AG08395 (cell line): ENCODE measurements at places on chromosomes 7 and 10.

- DNase-seq: peak; percentile 65
Measured at GRCh38 chr10:10677479-10677878, 340.2 kb upstream of the CELF2 start.

DNA sequence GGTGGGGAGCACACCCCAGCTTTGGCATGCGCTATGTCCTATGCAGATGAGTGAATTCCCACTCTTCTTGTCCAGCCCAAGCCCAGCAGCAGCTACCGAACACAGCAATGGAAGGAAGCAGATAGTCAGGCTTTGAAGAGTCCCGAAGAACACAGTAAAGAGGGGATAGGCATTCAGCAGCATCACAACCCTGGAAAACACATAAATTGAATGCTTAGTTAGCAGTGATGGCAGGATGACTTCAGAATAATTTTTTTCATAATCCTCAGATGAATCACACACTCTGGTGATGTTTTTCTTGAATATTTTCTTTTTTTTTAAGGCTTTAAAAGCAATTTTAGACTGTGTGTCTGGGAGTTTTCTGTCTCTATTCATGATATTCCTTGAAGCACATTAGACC lies 95.8 kb downstream of the CFAP58 start:
- peak; percentile 47 for DNase-seq

- no peak for DNase-seq
Measured at GRCh38 chr10:76969366-76969948, 668.2 kb downstream of the KCNMA1 start.

- peak; percentile 44 for DNase-seq
Measured at GRCh38 chr7:46558482-46559193, 637.6 kb upstream of the IGFBP3 start.

- DNase-seq: no peak
Measured at GRCh38 chr7:139092090-139092796, 17.3 kb downstream of the ZC3HAV1 start.

DNA sequence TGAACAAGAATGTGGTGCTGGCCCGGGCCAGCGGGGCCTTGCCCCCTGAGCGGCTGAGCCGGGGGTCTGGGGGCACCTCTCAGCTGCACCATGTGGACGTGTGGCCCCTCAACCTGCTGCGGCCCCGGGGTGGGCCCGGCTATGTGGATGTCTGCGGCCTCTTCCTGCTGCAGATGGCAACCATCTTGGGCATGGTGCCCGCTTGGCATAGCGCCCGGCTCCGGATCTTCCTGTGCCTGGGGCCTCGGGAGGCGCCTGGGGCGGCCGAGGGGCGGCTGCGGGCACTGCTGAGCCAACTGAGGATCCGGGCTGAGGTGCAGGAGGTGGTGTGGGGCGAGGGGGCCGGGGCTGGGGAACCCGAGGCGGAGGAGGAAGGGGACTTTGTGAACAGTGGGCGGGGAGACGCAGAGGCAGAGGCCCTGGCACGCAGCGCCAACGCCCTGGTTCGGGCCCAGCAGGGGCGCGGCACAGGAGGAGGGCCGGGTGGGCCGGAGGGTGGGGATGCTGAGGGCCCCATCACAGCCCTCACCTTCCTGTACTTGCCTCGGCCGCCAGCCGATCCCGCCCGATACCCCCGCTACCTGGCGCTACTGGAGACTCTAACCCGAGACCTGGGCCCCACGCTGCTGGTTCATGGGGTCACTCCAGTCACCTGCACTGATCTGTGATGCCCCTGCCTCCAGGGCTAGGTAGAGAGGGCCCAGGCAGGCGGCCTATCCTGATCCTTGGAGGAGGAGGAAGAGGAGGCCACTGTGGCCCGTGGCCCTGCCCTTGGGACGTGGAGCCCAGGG lies 1.1 kb upstream of the TRIP6 start:
- DNase-seq: peak; percentile 70

DNA sequence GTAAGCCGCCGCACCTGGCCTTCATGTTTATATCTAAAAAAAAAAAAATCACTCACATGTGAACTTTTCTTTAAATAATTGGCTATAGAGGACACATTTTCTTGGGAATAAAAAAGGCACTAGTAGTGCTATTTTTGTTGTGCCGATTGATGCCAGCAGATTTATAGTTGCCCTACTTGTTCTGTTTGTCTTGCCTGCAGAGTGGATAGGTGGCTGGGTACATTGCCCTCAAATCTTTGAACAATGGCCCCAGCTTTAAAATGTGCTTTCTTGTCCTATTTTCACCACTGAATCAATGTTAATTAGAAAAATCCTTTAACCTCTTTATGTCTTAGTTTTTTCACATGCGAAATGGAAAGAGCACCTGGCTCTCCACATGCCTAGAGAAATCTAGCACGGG lies 30.1 kb upstream of the ZNRF2 start:
- DNase-seq: no peak

GRCh38 chr7:108263425-108263824 lies 133.3 kb upstream of the LAMB4 start:
- DNase-seq: no peak

DNA sequence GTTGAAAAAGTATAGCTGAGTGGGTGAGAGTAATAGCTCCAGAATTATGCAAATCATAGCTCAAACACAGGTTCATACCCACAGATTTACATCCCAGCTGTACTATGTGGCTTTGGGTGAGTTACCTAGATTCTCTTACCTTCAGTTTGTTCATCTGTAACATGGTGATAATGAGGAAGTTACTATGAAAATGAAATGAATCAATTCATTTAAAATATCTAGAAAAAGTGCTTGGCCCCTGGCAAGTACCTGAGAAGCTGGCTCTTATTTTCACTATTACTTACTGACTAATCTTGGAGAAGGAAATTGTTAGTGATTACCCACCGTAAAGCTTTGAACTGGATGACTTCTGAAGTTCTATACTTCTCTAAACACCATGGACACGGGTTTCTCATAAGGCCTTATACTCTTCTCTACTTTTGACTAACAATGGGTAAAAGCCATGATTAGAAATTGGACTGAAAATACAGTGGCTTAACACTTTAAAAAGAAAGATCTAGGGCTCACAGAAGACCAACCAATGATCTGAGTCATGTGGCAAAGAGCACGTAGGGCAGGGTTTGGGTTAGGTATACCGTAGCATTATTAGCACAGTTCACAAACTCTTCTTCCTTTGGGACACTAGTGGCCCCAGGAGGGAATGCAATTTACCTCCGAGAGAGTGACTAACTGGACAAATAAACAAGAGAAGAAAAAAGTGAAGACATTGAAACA lies 149.2 kb downstream of the PLPP4 start:
- DNase-seq: no peak

GRCh38 chr7:18555120-18555519 lies 59.6 kb downstream of the HDAC9 start:
- DNase-seq: peak; percentile 9

- no peak for DNase-seq
Measured at GRCh38 chr7:155209478-155210319, 88.0 kb upstream of the INSIG1 start.

DNA sequence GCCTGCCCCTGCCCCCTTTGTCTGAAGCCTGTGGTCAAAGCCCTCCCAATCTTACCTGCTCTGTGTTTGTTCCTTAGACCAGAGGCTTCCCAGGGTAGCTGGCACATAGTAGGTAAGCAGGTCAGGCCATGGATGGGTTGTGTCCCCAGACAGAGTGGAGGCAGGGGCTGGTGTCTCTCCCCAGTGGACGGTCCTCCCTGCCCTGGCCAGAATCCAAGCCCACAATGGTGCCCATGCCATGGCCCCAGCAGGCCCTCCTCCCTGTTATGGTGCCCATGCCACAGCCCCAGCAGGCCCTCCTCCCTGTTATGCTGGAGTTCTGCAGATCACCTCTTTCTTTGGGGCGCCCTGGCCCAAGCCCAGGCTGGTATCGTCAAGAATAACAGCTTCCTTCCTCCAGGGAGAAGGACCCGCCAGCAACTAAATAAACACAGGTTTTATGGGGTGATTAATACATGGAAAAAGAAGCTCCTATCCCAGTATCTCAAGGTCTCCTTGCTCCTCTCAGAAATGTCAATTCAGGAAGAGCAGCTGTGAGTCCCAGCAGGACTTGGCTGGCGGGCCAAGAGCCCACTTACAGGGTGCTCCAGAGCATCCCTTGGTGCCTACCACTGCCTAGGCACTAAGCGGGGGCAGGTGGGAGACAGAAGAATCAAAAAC lies 82.0 kb downstream of the NEURL1 start:
- DNase-seq: no peak

GRCh38 chr7:94907811-94908322 lies 473 bp downstream of the PPP1R9A start:
- DNase-seq: peak; percentile 11

DNA sequence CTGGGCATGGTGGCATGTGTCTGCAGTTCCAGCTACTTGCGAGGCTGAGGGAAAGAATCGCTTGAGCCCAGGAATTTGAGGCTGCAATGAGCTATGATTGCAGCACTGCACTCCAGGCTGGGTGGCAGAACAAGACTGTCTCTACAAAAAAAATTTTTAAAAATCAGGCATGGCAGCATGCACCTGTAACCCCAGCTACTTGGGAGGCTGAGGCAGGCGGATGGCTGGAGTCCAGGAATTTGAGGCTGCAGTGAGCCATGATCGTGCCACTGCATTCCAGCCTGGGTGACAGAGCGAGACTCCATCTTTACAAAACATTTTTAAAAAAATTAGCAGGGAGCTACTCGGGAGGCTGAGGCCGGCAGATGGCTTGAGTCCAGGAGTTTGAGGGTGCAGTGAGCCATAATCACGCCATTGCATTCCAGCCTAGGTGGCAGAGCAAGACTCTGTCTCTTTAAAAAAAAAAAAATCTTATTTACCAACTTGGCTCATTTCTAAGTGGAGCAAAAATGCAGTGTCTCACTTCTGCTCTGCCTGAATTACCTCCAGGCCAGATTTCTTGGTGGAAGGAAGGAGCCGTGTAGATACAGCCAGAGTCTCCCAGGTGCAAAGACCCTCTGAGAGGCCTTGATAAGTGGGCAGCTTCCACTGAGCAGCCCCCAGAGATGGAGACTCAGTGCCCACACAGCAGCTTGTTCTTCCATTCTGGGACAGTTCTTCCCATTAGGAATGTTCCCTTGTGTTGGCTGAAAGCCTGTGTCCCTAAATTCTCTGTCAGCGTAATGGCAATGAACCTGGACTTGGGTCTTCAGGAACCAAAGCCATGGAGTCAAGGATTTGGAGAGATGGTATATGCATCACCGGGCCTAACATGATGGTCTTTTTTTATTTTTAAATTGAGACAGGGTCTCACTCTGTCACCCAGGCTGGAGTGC lies 30.0 kb downstream of the GTF2IRD1 start:
- DNase-seq: peak; percentile 29

GRCh38 chr7:99123571-99124033 lies 20.3 kb downstream of the SMURF1 start:
- no peak for DNase-seq

- peak; percentile 51 for DNase-seq
Measured at GRCh38 chr7:83655951-83656556, 7.1 kb upstream of the SEMA3E start.

- no peak for DNase-seq
Measured at GRCh38 chr7:141001122-141001521, 13.6 kb downstream of the MRPS33 start.

- DNase-seq: peak; percentile 69
Measured at GRCh38 chr10:32417911-32418547, 27.9 kb upstream of the CCDC7 start.

GRCh38 chr7:84837405-84837804 lies 349.5 kb downstream of the SEMA3D start:
- peak; percentile 21 for DNase-seq

DNA sequence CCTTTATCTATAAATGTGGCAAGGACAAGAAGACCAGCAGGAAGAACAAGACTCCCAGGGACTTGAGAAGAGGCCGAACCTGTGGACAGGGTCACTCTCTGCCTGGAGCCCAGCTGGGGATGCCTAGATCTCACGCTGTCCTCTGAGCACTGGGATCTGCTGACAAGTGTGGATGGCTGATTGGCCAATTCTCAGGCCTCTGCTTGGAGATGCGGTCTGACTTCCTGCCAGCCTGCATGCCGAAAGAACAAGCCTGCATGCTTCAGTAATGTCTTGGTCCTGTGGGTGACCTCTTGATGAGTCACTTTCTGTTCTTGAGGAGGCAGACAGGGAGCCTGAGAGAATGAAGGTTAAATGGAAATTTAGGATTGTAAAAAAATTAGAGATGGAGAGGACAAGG lies 84.7 kb downstream of the TMEM178B start:
- DNase-seq: peak; percentile 61

DNA sequence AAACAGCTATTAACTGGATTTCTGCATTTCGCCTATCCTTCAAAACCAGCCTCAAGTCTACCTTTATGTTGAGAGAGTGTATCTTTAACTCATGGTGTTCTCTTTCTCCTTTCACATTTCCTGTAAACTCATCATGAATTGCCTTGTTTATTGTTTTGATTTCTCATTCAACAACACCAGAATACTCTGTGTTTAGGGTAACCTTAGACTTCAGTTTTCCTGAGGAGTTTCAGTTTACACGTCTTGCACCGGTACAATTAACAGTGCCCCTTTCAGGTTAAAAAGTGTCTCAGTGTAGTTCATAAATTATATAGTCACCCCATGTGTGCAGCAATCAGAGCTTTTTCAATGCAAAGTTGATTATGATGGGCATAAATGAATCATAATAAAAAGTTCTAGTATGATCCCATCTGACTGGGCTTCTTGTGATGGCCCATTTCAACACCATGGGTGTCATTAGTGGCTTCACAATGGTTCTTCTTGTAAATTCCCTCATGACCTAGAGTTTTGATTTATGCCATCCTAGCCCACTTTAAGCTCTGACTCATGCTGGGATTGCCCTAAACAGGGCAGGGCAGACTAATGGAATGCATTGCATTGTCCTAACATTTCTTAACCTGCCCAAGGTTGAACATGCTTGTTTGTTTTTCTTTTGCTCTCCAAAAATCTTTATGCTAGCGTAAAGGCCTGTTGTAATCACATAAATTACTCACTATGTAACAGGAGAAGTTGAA lies 22.0 kb downstream of the ITGB8 start:
- DNase-seq: peak; percentile 49

- peak; percentile 45 for DNase-seq
Measured at GRCh38 chr10:62738916-62739315, 65.6 kb upstream of the ADO start.

DNA sequence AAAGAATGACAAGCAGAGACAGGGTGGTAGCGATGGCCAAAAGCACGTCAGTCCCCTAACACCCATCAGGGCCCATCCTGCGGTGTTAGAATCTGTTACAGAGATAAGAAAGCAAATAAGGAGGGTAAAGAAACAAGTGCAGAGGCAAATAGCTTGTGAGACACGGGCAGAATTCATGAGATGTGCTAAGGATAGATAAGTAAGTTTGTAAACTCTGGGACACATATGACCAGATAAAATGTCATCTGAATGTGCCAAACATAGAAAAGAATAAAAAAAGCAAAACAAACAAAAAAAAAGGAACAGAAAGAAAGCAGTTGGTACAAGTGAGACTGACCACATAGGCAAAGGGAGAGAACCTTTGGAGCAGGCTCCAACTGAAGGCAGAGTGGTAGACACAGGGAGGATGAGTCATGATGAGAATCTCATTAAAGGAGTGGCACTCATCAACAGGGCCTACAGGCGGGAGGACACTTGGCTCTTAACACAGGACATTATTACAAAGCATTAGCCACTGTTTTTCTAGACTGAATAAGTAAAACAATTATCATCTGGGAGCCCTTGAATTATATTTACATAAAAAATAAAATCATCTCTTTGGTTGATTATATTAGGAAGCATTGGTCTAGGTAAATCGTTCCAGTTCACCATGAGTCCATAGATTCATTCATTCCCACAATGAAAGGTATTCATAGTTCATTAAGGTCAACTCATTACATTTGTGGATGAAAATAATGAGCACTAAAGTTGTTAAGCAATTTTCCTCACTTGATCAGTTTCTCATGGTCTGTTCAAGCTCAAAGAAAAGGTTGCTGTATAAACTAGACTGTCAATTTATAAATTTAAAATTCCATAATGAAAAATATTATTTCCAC lies 21.5 kb upstream of the EPHB6 start:
- no peak for DNase-seq
